ENCODE measurements at places on chromosomes 7 and 10.
A peak's percentile ranks its signal among the peaks of the same experiment; 100 is the strongest.

DNA sequence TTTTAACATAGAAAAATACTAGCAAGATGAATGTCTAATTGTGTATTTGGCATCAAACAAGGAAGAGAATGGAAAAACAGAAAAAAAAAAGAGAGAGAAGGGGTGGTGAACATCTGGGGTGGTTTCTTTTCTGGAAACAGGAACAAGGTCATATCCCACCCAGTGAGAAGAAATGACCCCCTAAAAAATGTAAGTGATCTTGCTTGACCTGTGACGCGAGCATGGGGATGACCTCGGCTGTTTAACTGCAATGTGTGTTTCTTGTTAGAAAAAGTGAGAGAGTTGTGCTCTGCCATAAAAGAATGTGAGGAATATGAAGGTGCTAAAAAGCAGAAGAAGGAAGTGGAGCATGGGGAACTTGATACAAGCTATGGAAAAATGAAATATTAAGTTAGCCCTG, 258.5 kb downstream of the AGMO start:
- no peak for DNase-seq

GRCh38 chr7:69577221-69577620, 21.1 kb upstream of the AUTS2 start:
- peak; percentile 26 for DNase-seq

GRCh38 chr7:37491919-37492694, 43.4 kb upstream of the ELMO1 start:
- no peak for DNase-seq

GRCh38 chr10:81866753-81867152, 8.2 kb upstream of the NRG3 start:
- peak; percentile 16 for DNase-seq

- DNase-seq, result no peak
Measured at GRCh38 chr7:157096286-157097055, 42.3 kb upstream of the UBE3C start.

DNA sequence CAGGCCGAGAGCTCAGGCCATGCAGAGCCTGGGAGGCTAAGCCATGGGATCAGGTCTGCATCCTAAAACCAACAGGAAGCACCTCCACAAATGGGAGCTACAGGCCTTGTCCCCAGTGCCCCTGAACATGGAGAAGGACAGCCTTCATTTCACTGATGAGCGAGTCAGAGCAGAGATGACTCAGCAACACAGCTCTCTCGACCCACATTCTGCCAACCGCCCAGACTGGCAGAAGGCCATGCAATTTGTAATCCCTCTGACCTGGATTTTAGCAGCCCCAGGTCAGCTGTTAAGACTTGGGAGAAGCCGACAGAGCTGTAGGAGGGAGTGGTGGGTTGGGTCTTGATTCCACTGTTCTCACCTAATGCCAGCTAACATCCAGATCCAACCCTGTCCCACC, 25.5 kb downstream of the VOPP1 start:
- DNase-seq, result peak; percentile 65

DNA sequence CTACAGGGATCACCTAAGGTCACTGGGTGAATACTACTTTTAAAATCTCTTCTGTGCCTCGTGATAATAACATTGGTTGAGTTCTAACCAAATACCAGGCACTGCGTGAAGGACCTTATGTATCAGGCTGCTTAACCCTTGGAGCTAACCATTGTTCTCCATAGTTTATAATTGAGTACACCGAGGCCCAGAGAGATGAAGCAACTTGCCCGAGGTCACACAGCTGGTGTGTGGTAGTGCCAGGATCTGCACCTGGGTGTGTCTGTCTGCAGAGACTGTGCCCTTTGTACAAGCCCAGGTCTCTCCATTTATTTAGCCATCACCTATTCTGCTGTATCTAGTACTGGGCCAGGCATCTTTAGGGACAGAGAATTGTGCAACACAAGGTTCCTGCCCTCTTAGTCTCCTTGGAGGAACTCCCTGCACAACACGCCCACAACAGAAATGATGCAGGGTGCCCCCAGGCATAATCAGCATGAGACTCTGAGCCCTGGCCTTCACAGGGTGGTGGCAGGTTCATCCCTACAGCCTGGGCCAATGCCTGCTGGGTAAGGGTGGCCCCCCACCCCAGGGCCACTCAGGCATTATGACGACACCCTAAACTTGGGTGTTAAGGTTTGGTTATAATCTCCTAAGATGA, 31.5 kb downstream of the UNC5B start:
- DNase-seq, result no peak

DNA sequence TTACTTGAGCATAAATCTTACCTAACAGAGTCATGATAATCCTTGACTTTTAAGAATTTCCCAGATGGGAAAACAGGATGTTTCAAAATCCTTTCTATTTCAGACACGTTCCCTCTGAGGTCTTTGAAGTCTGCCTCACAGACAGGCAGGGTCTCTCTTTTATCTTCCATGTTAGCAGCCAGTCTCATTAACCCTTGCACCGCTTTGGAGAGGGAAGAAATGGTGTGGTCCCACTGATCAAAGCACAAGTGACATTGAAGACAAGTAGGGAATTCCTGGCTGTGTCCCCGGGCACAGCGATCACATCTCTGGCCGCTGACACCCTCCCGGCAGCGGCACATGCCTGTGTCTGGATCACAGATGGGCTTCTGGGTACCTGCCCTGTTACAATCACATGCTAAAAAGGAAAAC, 52.7 kb upstream of the LAMB1 start:
- no peak for DNase-seq

DNA sequence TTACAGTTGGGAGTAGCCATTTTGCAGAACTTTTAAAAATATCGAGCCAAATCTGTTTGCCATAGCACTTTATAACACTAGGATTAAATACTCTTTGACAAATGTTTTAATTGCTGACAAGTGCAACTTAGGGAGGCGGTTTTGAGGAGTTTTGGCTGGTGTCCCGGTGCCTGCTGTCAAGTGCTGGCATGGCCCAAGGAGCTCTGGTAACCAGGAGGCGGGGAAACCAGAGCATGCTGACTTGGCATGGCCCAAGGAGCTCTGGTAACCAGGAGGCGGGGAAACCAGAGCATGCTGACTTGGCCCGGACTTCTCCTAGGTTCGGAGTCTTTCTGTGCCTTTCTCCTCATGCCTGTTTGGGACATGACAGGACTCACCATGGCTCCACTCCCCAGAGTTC, 30.8 kb upstream of the ZNF32 start:
- DNase-seq, result no peak

DNA sequence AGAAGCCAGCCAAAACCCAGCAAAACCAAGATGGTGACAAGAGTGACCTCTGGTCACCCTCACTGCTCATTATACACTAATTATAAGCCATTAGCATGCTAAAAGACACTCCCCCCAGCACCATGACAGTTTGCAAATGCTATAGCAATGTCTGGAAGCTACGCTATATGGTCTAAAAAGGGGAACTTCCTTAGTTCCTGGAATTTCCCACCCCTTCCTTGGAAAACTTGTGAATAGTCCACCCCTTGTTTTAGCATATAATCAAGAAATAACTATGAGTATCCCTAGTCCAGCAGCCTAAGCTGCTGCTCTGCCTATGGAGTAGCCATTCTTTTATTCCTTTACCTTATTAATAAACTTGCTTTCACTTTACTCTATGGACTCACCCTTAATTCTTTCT, 16.0 kb downstream of the CASP7 start:
- DNase-seq, result no peak

- no peak for DNase-seq
Measured at GRCh38 chr10:15491856-15492642, 121.0 kb upstream of the FAM171A1 start.

DNA sequence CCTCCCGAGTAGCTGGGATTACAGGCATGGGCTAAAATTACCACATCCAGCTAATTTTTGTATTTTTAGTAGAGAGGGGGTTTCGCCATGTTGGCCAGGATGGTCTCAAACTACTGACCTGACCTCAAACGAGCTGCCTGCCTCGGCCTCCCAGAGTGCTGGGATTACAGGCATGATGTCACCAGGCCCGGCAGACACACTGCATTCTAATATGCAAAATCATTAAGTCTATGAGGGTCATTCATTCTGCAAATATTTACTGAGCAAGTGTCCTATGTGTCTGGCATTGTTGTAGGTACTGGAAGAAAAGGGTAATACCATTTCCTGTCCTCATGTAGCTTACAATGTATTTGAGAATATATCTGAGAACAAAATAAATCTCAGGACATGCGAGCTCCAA, 2.7 kb downstream of the PUS7 start:
- DNase-seq, result no peak

DNA sequence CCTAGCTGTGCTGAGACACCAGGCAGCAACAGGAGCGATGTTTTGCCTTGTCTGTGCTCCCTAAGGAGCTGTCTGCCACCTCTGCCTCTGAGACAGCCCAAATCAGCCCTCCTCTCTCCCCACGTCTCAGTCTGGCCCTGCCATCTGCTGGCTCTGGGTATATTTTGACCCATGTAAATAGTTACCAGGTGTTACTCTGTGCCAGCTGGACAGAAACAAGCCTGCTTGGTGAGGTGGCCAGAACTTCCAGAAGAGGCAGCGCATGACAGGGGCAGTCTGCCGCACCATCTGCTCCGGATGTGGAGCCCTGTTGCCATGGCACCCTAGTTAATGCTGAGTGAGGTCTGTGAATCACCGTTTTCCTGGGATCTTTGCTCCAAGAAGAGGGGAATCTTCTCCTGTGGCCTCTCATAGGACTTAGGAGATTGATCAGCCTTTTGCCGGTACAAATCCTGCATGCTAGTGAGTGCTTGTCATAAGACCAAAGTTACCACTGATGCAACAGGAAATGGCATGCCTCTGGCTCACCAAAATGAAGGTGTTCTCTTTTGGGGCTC, 31.8 kb downstream of the GSTO2 start:
- DNase-seq, result no peak

DNA sequence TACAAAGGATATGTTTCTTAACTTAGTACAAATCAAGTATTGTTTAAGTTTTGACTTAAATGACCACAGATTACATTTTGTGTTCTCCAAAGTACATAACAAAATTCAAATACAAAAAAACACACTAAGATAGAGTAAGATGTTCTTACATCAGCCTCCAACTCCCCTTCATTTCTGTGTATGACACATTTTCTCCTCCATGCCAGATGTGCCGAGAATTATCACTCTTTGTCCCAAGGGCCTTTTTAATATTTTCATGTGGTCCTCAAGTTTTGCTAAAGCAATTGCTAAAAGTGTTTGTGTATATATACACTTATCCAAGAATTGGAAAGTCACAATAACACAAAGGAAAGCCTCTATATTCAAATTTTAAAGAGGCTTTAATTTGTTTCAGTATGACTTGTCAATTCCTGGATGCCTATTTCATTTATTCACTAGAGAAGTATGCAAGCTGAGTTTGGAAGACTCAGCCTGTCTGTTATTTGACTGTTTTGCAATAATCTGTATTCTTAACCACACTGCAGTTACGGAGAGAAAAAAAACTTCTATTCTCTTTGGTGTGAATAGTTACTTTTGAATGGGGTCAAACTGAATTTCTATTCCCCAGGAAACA, 586.4 kb upstream of the SEMA3D start:
- DNase-seq, result no peak

GRCh38 chr7:118826246-118826645, 601.7 kb downstream of the ANKRD7 start:
- no peak for DNase-seq

GRCh38 chr7:74000489-74001149, 27.4 kb upstream of the ELN start:
- DNase-seq, result no peak

- no peak for DNase-seq
Measured at GRCh38 chr10:108877095-108877561, 1046.2 kb downstream of the XPNPEP1 start.

GRCh38 chr7:36629351-36629750, 94.9 kb downstream of the AOAH start:
- no peak for DNase-seq

- no peak for DNase-seq
Measured at GRCh38 chr7:39313376-39313775, 252.8 kb upstream of the YAE1 start.

- no peak for DNase-seq
Measured at GRCh38 chr7:39540320-39540719, 25.9 kb upstream of the YAE1 start.

GRCh38 chr7:74355091-74355490, 65.9 kb downstream of the CLIP2 start:
- DNase-seq, result no peak

DNA sequence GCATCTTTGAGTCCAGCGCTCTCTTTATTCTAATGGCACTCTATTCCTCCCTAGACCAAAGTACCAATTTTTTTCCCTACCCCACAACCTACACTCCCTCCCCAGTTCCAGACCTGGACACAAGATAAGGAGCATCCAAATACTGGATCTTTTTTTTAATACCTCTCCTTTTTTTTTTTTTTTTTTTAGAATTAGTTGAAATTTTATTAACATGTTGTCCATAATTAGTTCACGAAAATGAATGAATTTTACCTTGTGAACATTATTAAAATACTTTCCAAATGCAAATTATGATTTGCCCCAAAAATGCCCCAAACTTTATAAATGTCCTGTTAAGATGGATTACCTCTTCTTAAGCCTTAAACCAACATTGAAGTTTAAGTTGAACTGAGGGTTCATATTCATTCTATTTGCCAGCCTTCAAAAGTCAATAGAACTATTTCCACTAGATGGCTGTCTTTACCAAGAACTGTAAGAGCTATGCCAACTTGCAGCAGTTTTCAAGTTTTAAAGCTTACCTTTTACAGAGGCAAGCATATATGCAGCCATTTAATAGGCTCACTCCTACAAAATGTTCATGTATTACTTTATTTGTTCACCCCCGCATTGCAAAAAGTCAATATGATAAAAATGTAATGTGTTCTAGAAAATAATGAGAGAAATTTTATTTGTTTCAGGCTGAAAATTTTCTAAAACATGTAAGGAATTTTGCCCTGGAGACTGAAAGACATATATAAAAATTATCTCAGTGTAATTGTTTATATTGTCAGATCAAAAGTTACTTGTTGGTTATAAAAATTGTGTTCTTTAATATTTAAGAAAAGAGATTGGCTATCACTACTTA, 39.7 kb upstream of the TNKS2 start:
- DNase-seq, result peak; percentile 59

GRCh38 chr10:109919220-109919619, 4.1 kb downstream of the XPNPEP1 start:
- peak; percentile 34 for DNase-seq

GRCh38 chr10:73493781-73494180, 2.0 kb downstream of the PPP3CB start:
- DNase-seq, result no peak

GRCh38 chr10:17465328-17466125, 11.1 kb upstream of the ST8SIA6 start:
- DNase-seq, result no peak

GRCh38 chr7:142089035-142089434, 22.5 kb upstream of the MGAM2 start:
- DNase-seq, result no peak

DNA sequence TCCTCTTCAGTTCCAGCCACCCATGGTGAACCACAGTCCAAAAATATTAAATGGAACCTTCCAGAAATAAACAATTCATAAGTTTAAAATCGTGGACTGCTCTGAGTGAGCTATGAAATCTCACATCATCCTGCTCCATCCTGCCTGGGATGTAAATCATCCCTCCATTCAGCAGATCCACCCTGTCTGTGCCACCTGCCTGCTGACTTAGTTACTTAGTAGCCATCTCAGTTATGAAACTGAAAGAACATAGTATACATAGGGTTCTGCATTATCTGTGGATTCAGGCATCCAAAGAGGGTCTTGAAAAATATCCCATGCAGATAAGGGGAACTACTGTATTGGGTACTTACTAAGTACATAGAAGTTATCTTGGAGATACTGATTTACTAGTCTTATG, 89.0 kb downstream of the ST8SIA6 start:
- no peak for DNase-seq

Data from GM12865 (cell line).